NCI-H1436 (cell line): ENCODE measurements at places on chromosomes 6 and 20.
A peak's percentile ranks its signal among the peaks of the same experiment; 100 is the strongest.

- DNase-seq = no peak
These were observed 162.9 kb downstream of the QKI start for GRCh38 chr6:163577404-163577803.

- no peak for DNase-seq
These were observed 524.6 kb upstream of the JARID2 start for GRCh38 chr6:14721103-14721758.

GRCh38 chr6:16137451-16137801, 8.5 kb downstream of the MYLIP start:
- DNase-seq = no peak

GRCh38 chr6:48027704-48028435, 83.1 kb downstream of the PTCHD4 start:
- no peak for DNase-seq

- no peak for DNase-seq
These were observed 24.1 kb downstream of the ZHX3 start for GRCh38 chr20:41293269-41294037.

DNA sequence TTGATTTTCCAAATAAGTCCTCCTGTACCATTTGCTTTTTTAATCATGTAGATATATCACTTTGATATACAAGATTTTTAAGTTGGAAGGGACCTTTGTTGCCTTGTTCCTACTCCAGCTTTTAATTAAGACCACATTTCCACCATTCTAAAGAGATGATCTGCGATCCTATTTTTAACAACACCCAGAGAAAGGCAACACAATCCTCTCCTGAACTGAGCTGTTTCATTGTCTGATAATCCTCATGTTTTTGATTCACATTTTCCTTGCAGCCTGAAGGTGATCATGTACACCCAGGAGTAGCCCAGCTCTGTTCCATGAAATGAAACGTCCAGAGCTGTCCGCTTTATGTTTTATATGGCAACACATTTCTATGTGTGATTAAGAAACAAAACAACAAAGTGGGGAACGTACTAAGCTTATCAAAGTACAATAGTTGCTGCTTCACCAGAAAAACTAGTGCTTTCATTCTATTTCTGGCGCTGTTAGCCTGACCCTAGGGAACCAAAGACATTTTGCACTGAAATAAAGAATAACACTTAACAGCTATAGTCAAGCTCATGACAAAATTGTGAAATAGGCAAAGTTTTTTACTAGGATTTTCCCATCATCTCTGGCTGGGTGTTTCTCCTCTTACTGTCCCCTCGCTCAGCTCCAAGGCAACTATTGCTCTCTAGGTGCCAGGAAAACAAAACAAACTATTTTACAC, 22.6 kb upstream of the TRAF3IP2 start:
- no peak for DNase-seq

DNA sequence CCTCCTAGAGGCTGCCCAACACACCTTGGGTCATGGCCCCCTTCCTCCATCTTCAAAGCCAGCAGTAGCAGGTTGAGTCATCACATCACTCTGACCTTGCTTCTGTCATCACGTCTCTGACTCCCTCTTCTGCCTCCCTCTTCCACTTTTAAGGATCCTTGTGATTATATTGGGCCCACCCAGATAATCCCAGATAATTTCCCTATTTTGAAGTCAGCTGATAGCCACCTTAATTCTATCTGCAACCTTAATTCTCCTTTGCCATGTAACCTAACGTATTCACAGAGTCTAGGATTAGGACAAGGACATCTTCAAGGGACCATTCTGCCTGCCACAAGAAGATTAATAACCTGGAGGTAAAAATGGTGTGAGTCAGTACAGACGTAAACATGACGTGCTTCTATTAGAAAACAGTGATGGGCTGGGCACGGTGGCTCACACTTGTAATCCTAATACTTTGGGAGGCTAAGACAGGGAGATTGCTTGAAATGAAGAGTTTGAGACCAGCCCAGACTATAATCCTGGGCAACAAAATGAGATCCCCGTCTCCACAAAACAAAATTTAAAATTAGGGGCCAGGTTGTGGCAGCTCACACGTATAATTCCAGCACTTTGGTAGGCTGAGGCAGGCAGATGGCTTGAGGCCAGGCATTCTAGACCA, 3.3 kb downstream of the ZSWIM3 start:
- DNase-seq = no peak

GRCh38 chr6:26284537-26285142, 80.4 kb upstream of the BTN3A2 start:
- DNase-seq = peak; percentile 36

- no peak for DNase-seq
These were observed 211.4 kb upstream of the SGK1 start for GRCh38 chr6:134529305-134529704.

DNA sequence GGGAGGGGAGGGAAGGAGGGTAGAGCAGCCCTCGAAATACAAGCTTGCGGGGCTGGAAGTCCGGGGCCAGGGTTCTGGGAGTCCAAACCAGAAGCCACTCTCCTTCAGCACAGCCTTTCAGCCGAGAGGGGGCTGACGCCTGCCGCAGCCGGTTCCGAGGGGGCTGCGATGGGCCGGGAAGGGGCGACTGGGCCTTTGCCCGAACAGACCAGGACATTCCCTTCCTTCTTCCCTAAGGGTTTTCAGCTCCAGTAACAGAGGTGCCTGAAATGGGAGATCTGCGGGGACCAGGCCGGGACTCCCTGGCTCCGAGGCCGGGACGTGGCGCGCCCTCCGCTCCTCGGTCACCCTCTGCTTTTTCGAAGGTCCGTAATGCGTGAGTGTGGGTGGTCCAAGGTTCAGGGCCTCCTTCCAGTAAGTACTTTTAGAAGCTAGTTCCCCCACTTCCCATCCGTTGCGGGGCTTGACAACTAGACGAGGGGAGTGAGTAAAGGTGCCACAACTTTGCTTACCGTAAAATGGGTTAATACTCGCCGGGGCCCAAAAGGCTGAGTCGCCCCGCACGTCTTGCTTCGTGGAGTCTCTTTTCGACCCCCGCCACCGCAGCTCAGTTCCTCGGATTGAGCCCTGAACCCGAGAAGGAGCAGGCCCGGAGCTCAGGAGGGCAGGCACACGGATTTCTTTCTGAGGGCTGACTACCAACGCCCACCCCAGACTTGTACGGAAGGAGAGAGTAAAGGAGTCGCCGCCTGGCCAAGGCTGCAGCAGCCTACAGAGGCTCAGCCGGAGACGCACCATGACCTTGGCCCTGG, 2.9 kb upstream of the OLIG3 start:
- no peak for DNase-seq

GRCh38 chr6:5204376-5204775, 56.4 kb downstream of the LYRM4 start:
- no peak for DNase-seq

DNA sequence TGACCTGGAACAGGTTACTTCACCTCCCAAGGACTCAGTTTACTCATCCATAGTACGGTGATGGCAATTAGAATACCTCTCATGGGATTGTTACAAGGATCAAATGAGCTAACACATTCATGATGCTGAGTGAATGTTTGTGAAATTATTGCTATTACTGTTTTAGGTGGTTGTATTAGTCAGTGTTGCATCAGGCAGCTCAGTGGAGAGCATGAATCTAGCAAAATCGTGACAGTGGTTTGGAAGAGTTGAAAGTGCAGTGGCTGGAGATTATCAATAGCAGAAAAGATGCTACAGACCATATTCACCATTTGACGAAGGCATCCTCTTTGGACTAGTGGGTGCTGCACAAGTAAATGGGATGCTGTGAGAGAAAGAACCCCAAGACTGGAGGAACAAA, 50.4 kb upstream of the CTNNBL1 start:
- no peak for DNase-seq

DNA sequence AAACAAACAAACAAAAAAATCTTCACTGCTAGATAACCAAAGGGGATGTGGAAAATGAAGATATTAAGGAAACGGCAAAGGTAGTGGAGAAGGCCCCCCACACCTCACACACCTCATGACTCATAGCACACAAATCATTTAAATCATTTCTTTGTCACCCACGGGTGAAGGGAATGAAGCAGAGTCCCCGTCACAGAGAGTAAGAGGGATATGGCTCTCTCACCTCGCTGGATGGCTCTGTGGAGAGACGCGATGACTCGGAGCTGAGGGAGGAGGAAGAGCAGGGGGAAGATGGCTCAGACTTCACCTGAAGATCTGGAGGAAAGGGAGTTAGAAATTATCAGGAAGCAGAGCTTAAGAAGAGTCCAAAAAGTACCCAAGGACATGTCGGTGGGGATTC, 1.2 kb downstream of the ATF6B start:
- no peak for DNase-seq

GRCh38 chr6:93970684-93971083, 551.3 kb upstream of the EPHA7 start:
- no peak for DNase-seq
